ENCODE measurements at places on chromosomes 4 and X. TPM values are rescaled to one million over a fixed set of nuclear protein-coding genes. Genes with fewer than 3 reads are reported as not detected.
A peak's percentile ranks its signal among the peaks of the same experiment; 100 is the strongest.

DNA sequence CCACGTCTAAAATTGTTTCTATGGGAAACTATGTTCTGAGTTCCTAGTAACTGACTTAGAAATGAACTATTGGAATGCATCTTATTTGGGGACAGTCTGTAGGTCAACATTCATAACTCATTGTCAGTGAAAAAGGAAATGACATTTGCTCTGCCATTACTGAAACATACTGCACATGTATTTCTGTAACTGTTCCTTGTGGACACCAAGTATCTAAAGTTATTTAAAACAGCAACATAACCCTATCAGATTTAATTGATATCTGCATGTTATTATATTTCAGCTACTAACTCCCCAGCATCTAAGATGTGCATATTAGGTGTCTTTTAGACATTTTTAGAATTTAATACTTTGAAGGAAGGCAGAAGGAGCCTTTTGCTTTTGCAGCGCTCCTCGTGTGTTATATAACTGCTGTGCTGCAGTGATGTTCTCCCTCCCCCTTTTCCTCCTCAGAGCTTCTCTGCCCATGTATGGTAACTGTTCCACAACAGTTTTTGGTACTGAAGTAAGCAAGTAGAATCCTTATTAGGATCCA lies 37.2 kb upstream of the TMEM131L start:
- H3K27ac ChIP-seq: peak overlapping the region; percentile 62
- H3K36me3 ChIP-seq: no peaks in the 10 kb centered on the region
- no peaks in the 10 kb centered on the region for H3K27me3 ChIP-seq
- H3K4me1 ChIP-seq: peaks cover 25% of the 10 kb centered on the region
- DNase-seq: no peak

The VCX3A gene
- not detected for total RNA-seq

The FATE1 gene
- total RNA-seq: not detected

The MMRN1 gene
- total RNA-seq: 44.2 TPM

The AFAP1 gene
- total RNA-seq: 37.8 TPM
